Stimulated activated CD8-positive, alpha-beta memory T cell treated with anti-CD3 and anti-CD28 coated beads, Interleukin-15, amount 100 ng/mL, for 48 hours (primary cell): ENCODE measurements at places on chromosomes 13 and 19.

GRCh38 chr19:18440936-18441803 is 3.2 kb upstream of the ISYNA1 start:
- no peak for DNase-seq

- no peak for DNase-seq
These were observed 343.1 kb downstream of the TEX29 start for GRCh38 chr13:111663505-111663904.

GRCh38 chr13:111584101-111584672 is 263.7 kb downstream of the TEX29 start:
- no peak for DNase-seq

DNA sequence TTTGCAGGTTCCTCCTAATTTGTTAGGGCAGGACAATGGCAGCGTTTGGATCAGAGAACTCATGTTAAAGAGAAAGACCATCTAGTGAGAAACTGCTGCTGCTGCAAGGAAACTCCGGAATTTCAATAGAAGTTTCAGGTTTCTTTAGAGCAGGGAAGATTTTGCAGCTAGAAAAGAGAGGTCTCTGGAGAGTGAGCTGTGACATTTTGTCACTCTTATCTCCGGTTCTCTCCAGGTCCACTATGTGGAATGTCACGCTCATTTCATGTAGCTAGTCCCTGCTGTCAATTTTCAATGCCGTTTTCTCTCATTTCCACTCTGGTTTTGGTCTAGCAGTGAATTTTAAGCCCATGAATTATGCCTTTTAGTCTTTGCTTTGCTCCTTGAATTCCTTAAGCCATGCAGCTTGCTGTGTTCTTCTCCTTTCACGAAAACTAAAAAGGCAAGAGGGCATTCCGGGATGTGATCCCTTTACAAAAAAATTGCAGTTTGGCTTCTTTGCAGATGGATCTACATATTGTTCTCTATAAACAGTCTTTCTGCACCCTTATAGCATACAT is 46.7 kb upstream of the POSTN start:
- no peak for DNase-seq

DNA sequence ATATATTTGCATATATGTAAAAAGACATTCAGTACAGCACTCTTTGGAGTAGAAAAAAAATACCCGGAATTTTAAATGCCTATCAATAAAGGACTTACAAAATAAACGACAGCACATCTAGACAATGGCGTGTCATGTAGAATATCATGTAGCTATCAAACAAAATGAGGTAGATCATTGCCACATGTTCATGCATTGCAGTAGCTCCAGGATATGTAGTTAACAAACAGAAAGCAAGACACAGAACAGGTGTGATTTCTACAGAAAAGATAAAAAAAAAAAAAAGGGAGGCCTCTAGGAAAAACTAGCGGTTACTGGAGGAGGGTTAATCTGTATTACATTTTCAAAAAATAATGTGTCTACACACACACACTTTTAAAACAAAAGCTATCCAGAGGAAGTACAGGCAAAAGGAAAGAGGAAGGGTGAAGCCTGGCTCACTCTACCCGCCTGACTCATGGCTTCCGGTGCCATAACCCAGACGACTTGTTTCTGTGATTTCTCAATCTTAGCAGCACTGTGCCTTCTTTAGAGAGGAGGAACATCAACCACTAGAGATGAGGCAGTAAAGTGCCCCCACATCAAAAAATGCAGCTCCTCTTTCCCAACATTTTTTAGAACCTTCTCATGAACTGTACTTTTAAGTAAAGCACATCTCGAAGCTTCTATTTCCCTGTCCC is 6.9 kb downstream of the KCTD12 start:
- DNase-seq = peak; percentile 42

DNA sequence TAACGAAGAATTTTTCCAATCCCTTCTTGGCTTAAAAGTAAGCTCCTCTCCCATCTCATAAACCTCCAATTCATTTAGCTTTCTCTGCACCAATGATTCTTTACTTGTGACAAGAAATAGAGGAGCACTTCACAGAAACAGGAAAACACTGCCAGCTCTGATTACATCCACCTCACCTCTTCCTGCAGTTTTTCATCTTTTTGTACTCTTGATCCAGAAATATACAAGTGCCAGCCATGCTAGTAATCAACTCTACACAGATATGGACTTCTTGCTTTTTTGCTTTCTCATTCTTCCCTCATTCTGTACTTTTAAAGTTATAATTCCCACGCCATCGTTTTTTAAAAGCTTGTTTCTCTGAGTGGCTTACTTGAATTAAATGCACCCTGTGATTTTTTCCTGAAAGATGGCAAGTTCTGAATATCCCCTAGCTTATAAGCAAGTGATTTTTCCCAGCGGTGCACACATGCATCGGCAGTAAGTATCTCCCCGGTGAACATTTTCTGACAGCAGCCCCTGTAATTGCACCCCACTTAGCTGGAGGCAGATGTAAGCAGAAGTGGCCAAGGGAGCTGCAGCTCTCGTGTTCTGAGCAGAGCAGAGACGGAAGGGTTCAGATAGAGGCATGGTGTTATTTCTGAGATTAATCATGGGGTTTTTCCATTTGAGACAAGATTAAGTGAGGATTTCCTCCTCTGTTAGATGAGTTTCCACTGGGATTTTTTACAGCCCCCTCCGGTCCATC is 340.7 kb downstream of the SLC7A1 start:
- DNase-seq = no peak

DNA sequence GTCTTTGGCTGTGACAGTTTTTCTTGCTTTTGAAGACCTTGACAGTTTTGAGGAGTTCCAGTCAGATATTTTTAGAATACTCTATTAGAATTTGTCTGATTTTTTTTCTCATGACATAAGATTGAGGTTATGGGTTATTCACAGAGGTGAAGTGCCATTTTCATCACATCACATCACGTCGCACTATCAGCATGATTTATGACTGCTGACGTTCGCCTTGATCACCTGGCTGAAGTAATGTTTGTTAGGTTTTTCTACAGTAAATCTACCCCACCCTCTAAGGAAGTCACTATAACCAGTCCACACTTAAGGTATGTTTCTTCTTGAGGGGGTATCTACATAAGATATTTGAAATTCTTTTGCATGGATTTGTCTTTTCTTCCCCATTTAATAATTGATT is 169.7 kb downstream of the NDFIP2 start:
- no peak for DNase-seq

DNA sequence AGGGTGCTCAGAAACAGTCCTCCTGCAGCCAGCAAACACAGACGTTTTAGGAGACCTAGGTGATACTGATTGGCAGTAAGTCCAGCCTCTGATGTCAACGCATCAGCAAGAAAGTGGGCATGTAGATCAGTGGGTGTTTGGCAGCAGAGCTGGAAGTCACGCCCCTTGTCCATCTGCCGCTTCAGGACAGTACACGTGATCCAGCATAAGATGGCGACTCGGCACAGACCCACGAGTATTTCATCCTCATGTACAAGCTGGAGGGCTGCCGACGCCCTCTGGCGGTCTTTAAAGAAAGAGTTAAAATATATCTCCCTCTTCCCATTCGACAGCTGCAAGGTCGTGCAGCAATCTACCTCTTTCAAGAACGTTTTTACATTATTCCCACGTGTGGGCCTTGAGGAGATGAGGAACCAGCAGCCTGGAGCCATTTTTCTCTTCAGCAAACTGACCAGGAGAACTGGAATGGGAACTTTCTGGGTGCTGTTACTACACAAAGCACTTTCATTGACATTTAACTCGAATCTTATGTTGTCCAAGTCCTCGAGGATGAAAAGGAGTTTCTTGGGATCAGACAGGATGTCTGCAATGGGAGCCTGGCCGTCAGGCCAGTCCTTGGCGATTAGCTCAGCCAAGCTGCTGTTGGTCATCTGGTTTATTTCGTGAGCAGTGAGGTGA is 22.3 kb downstream of the NLRP11 start:
- DNase-seq = peak; percentile 36
